ENCODE measurements at places on chromosomes 6 and 20.

DNA sequence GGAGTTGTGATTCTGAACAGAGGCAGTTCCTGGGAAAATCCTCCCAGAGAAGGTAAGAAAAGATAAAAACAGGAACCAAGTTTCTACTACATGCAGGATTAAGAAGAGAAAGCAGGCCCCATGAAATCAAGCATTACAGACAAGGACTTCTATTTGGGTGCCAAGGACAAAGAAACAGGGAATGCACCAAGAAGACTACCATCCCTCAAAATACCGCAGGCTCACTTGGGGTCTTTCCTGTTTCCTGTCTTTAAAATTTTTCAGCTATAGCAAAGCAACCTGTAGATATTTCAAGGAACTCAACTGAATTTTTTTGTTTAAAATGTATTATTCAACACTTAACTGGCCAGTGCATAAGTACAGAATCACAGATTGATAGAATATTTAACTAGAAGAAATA lies 107.5 kb downstream of the THEMIS start:
- DNase-seq: no peak

- no peak for DNase-seq
These were observed 14.3 kb upstream of the MTRF1L start for GRCh38 chr6:153016846-153017245.

- DNase-seq: no peak
These were observed at the start of gene ANKRD66 for GRCh38 chr6:46746696-46747095. TSS of gene ANKRD66 (plus strand) at chr6:46746933. CDS start at chr6:46751949, 5,016 bp downstream.

DNA sequence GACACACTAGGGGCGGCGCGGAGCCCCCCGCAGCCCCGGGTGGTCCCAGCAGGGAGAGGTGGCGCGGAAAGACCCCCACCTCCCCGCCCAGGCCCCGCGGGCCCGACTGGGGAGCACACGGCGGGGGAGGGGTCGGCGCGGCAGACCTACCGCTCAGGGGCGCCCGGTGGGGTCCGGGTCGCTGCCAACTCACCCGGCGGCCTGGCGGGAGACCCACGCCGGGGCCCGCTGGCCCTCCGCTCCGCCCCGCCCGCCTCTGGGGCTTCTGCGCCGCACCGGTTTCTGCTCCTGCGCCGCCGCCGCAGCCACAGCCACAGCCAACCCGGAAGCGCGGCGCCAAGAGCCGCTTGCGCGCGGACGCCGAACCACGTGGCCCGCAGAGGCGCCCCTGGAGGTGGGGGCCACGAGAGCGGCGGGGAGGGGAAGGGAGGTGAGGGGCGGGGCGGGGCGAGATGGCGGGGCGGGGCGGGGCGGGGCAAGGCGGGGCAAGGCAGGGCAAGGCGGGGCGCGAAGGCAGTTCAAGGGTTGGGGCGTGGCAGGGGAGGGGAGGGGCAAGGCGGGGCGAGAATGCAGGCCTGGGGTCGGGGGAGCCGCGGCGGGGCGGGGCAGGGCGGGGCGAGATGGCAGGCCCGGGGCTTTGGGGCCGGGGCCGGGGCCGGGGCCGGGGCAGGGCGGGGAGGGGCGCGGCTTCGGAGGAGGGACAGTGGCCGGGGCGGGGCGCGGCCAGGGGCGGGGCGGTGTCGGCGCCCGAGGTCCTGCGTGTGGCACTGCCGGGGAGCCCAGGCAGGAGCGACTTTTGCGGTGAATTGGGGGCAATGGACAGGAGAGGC lies at the start of gene ZBTB24:
TSS of gene ZBTB24 (minus strand) at position 315 of the 830 bp plus-strand sequence. CDS start 1,193 bp downstream, outside the sequence.
- peak; percentile 82 for DNase-seq

DNA sequence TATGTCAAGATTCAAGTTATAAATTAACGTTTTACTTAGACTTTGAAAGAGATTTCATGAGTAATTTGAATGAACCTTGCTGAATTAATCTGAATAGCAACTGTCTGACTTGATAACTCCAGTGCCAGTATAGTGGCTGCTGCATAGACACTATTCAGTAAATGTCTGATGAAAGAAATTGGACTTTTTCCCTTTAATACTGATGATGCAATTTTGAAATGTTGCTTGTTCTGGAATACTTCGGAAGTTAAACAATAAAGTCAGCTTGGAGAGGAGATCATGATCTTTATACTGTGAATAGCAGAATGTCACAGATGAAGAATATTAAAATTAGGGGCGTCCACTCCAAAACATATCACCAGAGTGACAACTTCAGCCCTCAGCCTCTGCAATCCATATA lies 3.6 kb upstream of the PGBD1 start:
- no peak for DNase-seq

DNA sequence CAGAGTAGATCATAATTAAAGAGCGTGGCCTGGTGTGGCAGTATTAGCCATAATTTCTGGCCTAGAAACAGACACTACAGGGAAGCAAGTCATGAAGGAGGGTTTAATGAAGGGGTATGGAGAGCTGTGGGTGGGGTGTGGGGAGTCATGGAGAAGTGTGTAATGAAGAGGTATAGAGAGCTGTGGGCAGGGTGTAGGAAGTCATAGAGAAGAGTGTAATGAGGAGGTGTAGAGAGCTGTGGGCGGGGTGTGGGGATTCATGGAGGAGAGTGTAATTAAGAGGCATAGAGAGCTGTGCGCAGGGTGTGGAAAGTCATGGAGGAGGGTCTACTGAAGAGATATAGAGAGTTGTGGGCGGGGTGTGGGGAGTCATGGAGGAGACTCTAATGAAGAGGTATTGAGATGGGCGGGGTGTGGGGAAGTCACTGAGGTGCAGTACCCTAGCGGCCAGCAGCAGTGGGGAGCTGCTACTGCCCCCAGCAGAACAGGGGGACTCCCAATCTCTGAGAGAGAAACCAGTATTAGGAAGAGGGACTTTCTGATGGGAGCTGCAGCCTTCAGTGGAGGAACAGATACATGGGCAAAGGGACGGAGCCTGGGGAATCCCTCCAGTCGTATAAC lies 145.4 kb upstream of the FOXA2 start:
- DNase-seq: no peak

GRCh38 chr6:90403489-90404381 lies 107.1 kb upstream of the BACH2 start:
- DNase-seq: no peak

GRCh38 chr20:57458400-57459160 lies 66.4 kb downstream of the CTCFL start:
- no peak for DNase-seq

DNA sequence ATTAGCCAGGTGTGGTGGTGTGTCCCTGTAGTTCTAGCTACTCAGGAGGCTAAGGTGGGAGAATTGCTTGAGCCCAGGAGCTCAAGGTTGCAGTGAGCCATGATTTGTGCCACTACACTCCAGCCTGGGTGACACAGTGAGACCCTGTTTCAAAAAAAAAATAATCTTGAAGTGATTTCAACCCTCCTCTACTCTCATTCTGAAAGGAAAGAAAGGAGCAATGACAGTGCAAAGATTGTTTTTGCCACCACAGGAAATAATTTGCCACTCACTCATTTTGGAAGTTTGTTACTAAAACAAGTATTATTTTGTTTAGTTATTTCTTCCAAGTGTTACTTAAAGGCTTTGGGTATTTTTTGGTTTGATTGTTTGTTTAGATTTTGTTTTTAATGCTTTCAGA lies 45.6 kb downstream of the BLTP3A start:
- no peak for DNase-seq

GRCh38 chr6:31907158-31907813 lies 5.4 kb upstream of the ZBTB12 start:
- no peak for DNase-seq

- no peak for DNase-seq
These were observed 199.3 kb upstream of the SHLD1 start for GRCh38 chr20:5550733-5551529.

GRCh38 chr6:91575032-91575431 lies 988.2 kb upstream of the MAP3K7 start:
- no peak for DNase-seq

GRCh38 chr6:139367810-139368351 lies 6.6 kb downstream of the CITED2 start:
- no peak for DNase-seq

GRCh38 chr6:56692523-56693245 lies 50.0 kb upstream of the DST start:
- DNase-seq: no peak

GRCh38 chr20:23270382-23270911 lies 80.1 kb upstream of the NXT1 start:
- DNase-seq: no peak

GRCh38 chr6:156383059-156383458 lies 394.1 kb upstream of the ARID1B start:
- no peak for DNase-seq

DNA sequence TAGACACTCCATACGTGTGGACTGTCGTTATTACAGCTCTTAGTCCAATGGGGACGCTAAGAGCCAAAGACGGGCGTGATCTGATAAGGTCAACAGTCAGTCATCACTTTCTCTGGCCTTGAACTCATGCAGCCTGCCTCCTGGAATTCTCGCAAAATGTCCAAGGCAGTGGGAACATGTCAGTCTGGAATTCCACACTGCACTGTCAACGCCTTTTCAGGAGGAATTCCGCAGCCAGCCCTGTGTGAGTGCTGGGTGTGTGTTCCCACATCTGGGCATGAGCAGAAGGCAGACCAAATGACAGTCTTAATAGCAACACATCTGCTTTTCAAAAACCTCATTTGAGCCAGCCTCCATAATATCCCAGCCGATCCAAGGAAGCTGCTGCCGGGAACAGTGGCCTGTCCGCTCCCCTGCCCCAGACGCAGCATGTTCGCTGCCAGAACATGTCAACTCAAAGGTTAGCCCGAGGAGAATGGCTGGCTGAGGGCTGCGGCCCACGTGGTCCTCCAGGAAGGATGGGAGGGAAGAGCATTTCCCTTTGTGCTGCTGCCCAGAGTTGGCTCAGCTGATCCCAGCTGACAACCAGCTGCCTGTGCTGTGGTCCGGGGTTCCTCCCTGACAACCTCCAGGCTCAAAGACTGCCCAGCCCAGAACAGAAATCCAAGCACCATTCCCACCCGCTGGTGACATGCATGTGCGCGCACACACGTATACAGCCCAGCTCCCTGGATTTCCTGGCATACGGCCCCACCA lies 103.1 kb downstream of the SULF2 start:
- DNase-seq: no peak

DNA sequence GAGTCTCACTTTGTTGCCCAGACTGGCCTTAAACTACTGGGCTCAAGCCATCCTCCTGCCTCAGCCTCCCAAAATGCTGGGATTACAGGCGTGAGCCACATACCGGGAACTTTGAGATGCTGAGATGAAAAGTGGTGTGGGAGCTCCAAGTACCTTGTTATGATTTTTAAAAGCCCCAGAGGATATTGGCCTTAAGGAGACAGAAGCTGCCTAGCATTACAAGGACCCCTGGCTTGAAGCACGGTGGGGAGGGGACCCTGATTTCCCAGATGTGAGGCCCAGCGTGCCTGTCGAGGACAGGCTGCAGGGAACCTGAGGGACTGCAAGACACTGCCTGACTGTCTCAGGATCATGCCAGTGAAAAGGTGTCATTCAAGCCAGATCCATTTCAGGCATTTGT lies 75.3 kb upstream of the TIAM2 start:
- DNase-seq: no peak

DNA sequence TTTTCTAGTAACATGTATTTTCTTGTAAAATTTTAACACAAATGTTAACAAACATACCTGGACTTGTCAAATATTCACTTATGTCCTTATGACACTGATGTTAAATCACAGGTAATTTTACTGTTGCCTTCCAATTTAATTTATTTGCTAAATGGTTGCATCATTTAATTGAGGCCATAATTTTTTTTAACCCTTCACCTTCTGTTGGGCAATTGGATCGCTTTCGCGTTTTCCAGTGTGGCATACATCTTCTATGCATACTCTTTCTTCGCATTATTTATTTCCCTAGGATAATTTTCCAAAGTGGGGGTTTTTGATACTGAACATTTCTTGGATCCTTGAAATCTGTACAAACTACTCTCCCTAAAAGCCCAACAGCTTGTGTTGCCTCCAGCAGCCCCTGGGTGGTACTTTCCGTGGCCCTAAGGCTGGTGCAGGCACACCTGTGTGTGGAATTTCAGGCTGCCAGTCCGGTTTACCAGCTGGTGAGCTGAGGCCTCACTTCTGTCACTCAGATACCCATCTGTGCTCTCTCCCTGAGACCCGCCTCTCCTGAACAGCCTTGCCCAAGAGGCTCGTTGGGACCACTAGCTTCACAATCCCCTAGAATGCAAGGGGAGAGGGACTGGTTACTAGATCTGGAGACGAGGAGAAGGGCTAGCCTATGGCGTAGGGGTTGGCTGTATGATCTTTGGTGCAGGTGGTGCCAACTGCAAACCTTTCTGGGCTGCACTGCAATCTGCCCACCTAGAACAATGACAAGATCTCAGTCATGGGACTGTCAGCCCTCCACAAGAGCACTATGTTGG lies 11.2 kb upstream of the C20orf144 start:
- DNase-seq: no peak

GRCh38 chr20:23203951-23204730 lies 118.0 kb upstream of the CD93 start:
- no peak for DNase-seq

DNA sequence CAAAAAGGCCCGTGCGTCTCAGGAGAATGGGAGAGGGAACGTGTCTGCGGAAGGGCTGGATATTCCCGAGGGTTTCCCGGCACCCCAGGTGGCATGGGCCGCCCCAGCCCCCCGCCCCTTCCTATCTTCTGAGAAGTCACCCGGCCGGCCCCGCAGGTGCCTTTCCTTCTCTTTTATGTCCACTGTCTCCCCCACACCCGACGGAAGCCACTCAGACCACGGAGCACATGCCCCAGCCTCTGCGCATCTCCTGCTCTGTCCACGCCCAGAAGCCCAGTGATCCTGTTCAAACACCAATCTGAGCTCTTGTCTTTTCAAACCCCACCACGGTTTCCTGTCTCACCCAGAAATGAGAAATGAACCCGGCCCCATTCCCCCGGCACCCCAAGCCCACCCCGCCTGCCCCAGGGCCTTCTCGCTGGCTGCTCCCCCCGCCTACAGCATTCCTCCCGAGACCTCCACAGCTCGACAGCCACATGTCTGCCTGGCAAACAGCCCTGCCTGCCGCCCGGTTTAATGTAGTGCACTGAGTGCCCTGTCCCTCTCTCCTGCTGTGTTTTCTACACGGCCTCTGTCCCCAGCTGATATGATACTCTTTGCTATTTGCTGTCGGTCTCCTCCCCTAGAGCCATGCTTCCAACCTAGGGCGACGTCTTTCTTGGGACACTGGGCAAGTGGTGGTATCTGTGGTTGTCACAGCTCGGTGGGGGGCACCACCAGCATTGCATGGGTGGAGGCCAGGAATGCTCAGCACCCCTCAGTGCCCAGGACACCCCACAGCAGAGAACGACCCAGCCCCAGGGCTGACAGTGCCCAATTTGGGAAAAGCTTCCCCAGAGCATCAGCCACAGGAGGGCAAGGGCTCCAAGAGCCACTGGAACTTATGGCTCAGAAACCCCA lies 182.7 kb downstream of the TAF4 start:
- no peak for DNase-seq

Data from T1000 (cell line).